ENCODE measurements at places on chromosomes 3 and 15.

DNA sequence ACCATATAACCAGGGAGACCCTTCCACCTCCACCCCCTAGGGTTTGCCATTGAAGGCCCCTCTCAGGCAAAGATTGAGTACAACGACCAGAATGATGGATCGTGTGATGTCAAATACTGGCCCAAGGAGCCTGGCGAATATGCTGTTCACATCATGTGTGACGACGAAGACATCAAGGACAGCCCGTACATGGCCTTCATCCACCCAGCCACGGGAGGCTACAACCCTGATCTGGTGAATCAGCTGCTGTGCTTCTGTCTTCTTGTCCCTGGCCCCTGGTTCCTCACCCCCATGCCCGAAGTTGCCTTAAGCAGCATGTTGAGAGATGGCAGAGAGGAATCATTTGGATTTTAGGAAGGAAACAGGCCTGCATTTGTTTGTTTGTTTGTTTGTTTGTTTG is 98.4 kb downstream of the FLNB start:
- DNase-seq = no peak

DNA sequence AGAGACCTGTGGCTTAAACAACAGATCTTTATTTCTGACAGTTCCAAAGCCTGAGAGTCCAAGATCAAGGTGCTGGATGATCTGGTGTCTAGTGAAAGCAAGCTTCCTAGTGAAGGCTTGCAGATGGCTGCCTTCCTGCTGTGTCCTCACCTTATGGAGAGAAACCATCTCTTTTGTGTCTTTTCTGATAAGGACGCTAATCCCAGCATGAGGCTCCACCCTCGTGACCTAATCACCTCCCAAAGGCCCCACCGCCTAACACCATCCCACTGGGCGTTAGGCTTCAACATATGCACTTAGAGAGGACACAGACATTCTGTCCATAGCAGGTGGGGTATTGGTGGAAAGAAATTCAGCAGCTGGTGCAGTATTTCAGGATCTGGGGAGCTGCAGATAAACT is 19.8 kb upstream of the LYSMD4 start:
- no peak for DNase-seq

- DNase-seq = no peak
Observed at GRCh38 chr15:101676921-101677329, 24.7 kb upstream of the TM2D3 start.

DNA sequence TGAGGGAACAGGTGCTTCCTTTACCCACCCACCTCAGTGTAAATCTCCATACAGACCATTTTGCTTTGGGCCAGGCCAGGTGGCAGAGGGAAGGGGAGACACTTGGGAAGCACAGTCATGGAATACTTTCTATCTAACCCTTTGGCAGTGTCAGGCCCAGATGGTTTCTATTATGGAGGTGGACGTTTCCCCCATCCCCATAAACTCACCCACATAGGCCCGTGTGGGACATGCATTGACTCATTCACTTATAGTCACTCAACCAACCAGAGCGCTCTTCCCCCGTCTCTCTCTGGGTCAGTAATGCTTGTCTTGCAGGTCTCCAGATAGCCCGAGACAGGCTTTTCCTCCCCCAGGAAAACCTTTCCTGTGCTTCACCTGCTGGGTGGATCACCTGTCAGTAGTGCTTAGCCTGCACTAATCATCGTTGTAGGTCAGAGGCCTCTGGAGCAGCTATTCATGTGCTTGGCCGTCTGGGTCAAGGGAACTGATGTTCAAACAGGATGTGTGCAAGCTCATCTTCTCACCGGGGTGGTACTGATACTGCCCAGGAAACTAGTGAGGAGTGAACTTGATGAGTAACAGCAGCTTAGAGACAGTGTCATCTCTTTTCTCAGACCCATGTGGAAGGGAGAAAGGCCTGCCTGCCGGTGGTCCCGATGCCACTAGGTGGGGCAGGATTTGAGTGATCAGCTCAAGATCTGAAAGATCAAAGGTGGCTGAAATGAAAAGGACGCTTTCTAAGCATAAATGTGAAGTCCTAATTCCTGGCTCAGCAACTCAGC is 67.1 kb downstream of the CEMIP start:
- DNase-seq = no peak

DNA sequence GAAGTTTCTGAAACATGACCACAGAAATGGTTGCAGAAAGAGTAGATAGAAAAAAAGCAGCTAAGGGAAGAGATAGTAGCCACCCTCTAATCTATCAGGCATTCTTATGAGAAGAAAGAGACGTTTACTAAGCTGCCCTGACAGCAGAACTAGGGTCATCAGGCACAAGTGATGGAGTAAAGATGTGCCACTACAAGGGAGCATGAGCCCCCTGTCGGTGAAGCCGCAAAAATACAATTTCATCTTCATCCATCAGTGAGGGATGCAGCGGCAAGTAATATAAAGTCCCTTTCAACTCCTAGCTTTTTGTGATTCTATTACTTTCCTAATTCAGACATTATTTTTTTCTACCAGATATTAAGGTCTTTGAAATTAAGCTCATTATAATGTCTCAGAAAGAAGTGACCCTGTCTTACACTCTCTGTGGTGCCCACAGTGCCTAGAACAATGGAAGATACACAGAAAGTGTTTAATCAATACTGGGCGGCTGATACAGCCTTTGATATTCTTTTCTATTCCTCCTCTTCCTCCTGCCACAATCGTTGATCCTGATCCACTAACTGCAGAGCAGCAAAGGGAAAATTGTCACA is 651.6 kb downstream of the NTRK3 start:
- no peak for DNase-seq

GRCh38 chr15:85063088-85063487 is 81.4 kb downstream of the PDE8A start:
- no peak for DNase-seq

GRCh38 chr3:57659806-57660439 is 33.0 kb downstream of the DENND6A start:
- peak; percentile 16 for DNase-seq

GRCh38 chr3:116946376-116946775 is 236.8 kb downstream of the TUSC7 start:
- no peak for DNase-seq

DNA sequence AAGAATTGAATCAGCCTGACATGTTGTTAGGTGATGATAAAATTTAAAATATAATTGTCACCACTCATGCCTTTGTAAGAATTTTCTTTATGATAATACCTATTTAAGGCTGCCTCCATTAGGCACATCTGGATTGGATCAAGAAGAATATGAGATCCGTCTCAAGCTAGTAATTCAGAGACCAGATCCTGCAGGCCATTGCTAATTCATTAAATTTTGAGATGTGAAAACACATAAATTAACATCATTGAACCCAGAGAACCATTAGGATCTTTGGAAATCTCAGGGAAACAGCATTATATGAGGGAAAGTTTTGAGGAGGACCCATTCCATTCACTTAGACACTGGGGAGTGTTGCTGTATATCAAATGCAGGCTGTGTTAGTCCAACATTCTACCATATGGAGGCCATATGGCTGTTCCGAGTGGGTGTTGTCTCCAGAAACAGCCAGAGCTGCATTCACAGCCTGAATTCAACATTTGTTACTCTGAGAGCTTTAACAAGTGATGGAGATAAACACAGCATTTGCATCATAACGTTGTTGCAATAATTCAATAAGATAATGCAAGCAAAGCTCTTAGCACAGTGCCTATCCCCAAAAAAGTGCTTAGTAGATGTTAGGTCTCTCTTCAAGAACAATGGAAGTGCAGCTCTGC is 67.4 kb downstream of the DTWD1 start:
- no peak for DNase-seq

GRCh38 chr15:70033109-70033508 is 64.6 kb downstream of the TLE3 start:
- no peak for DNase-seq

All from epithelial cell of prostate (primary cell).